ENCODE measurements at places on chromosomes 12 and 14.

- DNase-seq, result no peak
These were observed 32.3 kb downstream of the NRDE2 start for GRCh38 chr14:90299408-90299807.

- no peak for DNase-seq
These were observed 9.9 kb upstream of the SLC38A2 start for GRCh38 chr12:46382408-46382963.

GRCh38 chr12:103387385-103387784, 108.4 kb downstream of the C12orf42 start:
- no peak for DNase-seq

GRCh38 chr12:117685110-117685926, 283.5 kb downstream of the KSR2 start:
- peak; percentile 89 for DNase-seq

- no peak for DNase-seq
These were observed 16.1 kb upstream of the GNG2 start for GRCh38 chr14:51844081-51844881.

DNA sequence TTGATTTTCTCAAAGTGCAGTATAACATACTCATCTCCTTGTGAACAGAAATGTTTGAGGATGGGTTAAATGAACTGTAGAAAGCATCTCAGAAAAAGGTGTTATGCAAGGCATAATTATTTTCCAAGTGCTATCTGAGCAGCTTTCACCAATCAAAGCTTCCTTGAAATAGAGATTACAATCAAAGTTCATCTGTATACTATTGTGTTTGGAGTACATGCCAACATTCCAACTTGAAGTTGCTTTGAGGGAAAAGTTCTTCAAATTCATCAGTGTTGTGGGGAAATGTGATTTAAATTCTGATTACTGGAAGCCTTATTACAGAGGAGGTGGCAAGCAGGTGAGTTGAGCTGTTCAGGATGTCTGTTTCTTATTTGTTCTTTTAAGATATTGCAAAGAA, 68.2 kb downstream of the TMTC2 start:
- peak; percentile 13 for DNase-seq

DNA sequence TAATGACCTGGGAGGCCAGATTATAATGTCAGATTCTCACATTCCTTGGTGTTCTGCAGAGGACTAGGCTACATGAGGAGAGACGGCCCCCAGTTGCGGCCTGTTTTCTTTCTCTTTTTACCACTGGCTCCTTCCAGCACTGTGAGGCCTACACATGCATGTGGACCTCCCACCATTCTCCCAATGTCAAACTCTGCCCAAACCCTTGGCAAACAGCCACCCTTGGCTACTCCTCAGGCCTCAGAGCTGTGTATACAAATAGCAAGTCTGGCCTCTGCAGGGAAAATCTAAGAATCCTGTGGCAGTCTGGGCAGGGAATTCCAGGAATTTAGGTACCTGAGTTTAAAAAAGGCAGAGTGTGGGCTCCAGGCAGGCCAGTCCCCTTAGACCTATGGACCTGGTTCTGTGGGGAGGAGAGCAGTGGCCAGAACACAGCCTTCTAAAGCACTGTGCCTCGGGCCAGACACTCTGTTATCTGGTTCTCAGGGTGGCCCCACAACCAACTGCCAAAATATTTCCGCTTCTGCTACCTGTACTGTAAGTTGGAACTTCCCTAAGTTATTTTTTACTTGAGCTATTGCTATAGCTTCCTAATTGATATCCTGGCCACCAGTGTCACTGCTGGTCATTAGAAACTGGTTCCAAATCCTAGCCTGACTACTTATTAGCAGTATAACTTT, 19.9 kb upstream of the NEDD1 start:
- DNase-seq, result no peak
